ENCODE measurements at places on chromosomes 5 and 9.

DNA sequence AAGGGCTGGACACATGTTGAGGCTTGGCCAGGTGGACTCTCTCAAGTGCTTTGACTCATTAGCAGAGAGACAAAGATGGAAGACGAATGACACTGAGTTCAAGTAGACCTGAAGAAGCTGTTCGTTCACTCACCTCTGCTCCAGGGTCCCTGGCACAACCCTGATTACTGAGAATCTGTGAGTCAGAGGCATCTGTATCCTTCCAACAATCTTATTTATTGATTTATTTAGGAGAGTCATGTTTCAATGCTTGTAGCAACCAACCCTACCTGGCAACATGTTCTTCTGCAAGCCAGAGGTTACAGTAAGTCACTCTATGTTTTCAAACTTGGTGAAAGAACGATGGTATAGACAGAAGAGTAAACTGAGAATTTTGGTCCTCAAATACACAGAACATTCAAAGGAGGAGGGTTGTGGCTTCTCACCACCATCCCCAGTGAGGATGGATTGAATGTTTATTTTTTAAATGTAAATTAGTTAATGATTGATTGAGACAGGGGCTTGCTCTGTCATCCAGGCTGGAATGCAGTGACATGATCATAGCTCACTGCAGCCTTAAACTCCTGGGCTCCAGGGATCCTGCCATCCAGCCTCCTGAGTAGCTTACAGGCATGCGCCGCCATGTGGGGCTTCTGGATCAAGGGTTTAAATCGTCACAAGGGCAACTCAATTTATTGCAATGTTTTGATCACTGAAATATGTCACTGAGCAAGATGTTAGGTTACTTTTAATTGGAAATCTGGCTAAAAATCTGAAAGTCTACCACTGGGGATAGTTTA lies 55.7 kb upstream of the CARTPT start:
- DNase-seq = no peak

DNA sequence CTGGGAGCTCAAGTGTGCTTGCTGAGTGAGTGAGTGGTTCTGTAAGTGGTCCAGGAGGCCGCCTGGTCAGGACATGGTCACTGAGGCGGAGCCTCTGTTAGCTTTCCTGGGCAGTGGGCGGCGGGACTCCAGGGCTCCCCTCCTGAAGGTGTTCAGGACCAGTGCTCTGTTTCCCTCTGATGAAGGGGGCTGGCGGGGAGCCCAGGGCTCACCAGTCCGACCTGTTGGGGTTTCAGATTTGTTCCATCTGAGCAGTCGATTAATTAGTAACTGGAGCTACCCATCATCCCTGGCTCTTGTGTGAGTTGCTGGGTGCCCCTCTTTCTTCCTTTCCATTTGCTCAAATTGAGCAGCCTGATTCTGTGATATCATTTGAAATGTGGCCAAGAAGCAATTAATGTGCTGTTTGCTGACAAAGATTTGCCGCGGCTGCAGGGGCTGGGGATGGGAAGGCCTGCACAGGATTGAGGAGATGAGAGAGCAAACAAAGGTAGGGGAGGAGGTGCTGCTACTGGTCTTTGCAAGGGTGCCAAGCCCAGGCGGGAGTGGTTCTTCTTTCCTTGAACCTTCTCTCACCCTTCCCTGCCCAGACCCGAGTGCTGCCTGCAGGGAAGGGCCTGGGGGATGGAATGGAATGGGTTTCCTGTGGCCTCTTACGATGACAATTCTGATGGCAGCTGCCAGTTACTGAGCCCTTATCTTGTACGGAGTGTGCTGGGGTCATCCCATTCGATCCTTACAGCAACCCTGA lies 92.8 kb upstream of the PITX1 start:
- DNase-seq = no peak

DNA sequence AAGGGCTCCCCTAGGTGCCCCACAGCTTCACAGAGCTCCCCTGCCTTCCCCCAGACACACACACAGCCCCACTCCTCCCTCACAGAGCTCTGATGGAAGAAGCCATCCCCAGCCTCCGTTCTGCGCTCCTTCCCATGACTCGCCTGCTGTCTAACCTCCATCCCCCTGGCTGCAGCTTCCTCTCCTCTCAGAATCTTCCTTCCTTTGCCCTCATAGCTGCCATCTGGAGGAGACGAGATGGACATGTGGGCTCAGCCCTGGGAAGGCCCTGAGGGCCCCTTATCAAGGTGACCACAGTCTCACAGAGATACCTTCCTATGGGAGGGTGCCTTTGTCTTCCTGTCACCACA lies 94.3 kb downstream of the PCDH1 start:
- DNase-seq = no peak

- no peak for DNase-seq
Observed at GRCh38 chr5:105836268-105836667, 1834.5 kb downstream of the EFNA5 start.

DNA sequence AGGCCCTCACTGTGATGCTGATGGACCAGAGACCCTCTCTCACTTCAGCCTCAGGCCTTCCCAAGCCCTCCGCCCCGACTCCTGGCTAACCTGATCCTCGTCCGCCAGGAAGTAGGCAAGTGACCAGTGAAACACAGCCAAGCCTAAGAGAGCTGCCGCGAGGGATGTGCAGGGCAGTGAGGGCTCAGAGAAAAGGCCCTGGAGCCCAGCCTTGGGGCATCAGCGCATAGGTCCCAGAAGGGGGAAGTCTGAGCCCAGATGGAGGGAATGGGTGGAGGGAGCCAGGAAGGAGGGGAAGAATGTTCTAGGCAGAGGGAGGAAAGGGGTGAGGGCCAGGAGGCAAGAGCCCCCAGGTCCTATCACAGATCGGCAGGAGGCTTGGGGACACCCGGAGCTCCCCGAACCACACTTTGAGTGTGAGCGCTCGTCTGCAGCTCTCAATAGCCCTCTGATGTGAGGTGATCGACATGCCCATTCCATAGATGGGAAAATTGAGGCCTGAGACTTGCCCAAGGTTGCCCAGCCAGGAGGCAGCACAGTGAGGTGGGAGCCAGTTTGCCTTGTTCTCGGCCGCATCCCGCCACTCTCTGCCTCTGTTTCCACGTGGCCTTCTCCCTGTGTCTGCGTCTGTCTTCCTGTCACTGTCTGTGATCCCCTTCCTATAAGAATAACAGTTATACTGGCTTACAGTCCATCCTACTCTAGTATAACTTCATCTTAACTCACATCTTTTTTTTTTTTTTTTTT lies 20.2 kb downstream of the PLPP7 start:
- no peak for DNase-seq

DNA sequence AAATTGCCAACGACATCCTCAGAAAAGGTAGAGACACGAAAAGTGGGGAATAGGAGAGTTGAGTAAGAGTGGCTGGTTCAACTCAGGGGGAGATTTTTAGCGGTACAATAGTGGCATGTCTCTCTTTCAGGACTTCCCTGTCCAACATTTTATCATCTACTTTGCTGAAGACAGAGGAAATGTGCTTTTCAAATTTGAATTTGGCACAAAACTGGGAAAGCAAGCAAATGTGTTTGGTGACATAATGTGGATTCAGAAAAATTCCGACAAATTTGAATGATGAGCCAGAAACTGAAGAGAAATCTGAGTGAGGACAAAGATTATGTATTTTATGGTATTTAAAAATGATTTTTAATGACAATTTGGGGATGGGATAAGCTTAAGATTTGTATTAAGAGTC lies 33.6 kb upstream of the ZNF608 start:
- DNase-seq = no peak

- peak; percentile 57 for DNase-seq
Observed at GRCh38 chr5:175718401-175719108, 60.7 kb downstream of the HRH2 start.

DNA sequence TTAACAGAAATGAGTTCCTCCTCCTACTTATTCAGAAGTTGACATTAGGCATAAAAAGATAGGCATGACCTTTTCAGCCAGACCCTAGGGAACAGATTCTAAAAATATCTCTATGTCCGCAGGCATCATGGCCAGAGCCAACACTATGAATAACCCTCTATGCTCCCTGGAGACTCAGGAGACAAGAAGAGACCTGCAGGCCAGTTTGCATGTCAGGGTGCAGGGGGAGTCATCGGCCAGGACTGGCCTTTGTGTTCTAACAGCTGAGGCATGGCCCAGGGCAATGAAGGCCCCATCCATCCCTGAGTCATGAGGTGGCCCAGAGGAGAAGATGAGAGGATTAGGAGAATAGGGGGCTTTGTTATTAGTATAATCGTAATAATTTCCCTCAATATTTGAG lies 93.8 kb downstream of the TMEM215 start:
- no peak for DNase-seq

- DNase-seq = no peak
Observed at GRCh38 chr5:150189728-150190502, at the start of gene SLC6A7. TSS of gene SLC6A7 (plus strand) at chr5:150190062. CDS start at chr5:150190328, 266 bp downstream.

DNA sequence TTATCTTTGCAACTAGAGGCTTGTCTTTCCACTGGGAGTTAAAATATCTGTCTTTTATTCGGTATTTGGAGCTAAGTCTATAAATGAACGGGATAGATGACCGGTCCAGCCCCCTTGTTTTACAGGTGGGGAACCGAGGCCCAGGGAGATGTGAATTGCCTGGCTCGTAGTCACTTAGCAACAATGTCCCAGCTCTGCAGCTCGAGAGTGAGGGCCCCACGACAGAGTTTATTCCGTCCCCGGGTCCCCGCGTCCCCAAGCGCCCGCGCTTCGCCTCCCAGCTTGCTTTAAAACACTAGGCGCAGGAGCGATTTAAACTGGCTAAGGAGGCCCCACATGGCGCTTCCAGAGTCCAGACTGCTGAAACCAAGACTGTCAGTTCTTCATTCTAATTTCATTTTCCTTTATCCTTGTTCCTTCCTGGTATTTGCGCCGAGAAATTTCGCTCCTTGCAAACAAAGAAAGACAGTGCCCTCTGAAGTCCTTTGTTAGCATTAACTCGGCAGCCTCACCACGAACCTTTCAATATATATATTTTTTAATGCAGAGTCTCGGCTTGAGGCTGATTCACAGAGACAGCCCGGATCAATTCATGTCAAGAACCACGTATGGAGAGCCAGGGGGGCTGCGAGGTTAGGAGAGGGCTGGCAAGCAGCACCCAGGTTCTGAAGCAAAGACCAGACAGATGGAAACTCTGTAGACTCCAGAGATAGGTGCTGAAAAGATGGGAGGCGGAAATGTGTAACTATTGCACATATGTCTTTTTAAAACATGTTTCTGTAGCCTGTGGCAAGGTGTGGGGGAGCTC lies 1.4 kb upstream of the ENC1 start:
- peak; percentile 87 for DNase-seq

DNA sequence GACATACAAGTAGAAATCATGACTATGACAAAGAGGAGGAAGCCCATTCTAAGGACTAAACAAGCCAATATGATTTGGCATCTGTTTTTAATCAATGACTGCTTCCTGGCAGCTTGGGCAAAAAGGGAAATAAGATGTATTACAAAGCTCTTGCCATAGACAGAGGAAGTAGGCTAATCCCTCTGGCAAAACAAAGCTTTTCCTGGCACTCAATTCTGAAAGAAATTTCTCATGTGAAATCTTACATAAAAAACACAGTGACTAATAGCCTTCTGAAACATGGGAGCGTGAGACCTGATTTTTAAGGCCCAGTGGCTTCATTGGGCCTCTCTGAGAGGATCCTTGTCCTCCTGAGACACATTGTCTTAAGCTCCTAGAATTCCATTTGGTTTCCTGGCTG lies 93.6 kb downstream of the COL23A1 start:
- DNase-seq = peak; percentile 94

GRCh38 chr5:142644127-142644526 lies 41.8 kb downstream of the FGF1 start:
- DNase-seq = no peak

GRCh38 chr5:112253478-112254250 lies 165.4 kb downstream of the EPB41L4A start:
- DNase-seq = no peak

GRCh38 chr5:163407034-163407655 lies 30.2 kb upstream of the CCNG1 start:
- peak; percentile 50 for DNase-seq

DNA sequence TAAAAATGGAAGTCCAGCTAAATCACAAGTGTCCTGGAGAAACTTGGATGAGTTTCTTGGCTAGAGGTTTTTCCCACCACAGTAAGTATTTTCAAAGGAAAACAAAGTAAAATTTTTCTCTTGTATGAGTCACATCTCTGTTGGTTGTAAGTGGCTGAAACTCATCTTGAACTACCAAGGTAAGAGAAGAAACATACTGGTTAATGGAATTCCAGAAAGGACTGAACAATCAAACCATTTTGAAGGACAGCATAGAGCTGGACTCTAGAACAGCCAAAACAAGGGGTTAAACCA lies 102.8 kb upstream of the CDKN2B start:
- no peak for DNase-seq

- DNase-seq = no peak
Observed at GRCh38 chr5:168015506-168015905, 275.9 kb upstream of the WWC1 start.

GRCh38 chr9:114028646-114029045 lies 49.5 kb downstream of the AMBP start:
- DNase-seq = no peak

DNA sequence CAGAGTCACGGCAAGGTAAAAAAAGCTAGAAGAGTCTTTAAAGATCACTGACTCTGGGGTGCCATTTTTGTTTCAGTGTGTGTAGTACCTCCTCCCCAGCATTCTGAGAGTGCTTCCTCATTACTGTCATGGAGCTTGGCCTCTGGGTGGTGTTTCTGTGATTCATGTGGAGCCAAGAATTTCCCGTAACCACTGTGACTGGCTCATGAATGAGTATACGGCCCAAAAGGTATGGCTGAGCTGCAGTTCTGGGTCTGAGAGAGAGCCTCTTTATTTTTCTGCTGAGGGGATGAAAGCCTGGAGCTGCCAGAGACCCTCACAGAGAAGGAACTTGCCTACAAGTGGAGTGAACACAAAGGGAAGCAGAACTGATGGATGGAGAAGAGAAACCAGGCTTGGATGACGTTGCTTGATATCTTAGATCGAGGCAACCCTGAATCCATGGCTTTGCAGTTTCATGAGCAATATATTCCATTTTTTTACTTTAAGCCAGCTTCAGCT lies 85.6 kb downstream of the PTTG1 start:
- peak; percentile 77 for DNase-seq

- DNase-seq = no peak
Observed at GRCh38 chr5:139974661-139975060, 68.4 kb downstream of the NRG2 start.

GRCh38 chr9:72290311-72290710 lies 74.7 kb downstream of the ZFAND5 start:
- no peak for DNase-seq

DNA sequence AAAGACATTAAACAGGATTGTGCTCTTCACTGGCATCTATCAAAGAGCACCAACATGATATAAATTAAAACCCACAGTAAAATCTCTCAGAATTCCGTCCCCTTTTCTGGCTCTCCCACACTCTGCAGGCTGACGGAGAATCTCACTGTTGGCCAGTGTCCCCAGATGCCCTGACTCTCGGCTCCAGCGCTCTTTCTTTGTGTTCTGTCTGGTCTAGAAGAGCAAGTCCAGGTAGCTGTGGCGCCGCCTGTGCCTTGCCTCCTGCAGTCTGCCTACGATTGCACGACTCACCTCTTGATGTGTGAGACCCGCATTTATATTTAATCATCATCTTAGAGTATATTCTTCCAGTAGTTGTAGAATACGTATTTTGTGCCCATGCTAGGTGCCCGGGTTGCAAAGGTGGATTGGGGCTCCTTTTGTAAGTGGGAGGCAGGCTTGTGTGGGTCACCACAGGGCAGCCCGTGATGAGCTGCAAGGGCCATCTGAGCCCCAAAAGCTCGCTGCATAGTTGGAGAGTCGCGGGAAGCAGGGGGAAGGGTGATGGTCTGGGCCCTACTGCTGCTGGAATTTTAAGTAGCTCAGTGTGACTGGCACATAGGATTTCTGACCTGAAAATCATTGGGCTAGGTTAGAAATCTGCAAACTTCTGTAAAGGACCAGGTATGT lies 55.6 kb downstream of the EHMT1 start:
- no peak for DNase-seq

GRCh38 chr9:99345451-99345850 lies 123.4 kb downstream of the SEC61B start:
- DNase-seq = no peak

GRCh38 chr9:72529531-72529930 lies 8.1 kb downstream of the TMC1 start:
- DNase-seq = no peak
